NCI-H774 (cell line): ENCODE measurements at places on chromosomes 2 and 18.
A peak's percentile ranks its signal among the peaks of the same experiment; 100 is the strongest.

DNA sequence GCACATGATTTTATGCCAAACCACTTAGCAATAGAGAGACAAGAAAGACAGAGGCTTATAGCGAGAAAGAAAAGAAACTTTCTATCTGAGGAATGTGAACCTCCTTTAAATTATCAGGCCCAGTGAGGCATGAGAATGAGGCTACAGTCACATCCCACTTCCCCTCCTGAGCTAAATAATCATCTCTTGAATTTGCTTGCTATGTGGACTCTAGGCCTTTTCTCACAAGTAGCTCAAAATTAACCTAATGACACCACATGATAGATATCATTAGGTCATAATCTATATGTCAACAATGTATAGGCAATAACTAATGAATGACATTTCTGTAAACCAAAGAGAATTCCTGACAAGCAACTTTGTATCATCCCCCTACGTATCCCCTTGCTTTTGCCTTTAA is 301.5 kb upstream of the MGAT5 start:
- no peak for DNase-seq

GRCh38 chr2:163878718-163879117 is 142.9 kb upstream of the FIGN start:
- DNase-seq, result no peak

GRCh38 chr2:237495521-237496117 is 8.6 kb downstream of the MLPH start:
- DNase-seq, result no peak

DNA sequence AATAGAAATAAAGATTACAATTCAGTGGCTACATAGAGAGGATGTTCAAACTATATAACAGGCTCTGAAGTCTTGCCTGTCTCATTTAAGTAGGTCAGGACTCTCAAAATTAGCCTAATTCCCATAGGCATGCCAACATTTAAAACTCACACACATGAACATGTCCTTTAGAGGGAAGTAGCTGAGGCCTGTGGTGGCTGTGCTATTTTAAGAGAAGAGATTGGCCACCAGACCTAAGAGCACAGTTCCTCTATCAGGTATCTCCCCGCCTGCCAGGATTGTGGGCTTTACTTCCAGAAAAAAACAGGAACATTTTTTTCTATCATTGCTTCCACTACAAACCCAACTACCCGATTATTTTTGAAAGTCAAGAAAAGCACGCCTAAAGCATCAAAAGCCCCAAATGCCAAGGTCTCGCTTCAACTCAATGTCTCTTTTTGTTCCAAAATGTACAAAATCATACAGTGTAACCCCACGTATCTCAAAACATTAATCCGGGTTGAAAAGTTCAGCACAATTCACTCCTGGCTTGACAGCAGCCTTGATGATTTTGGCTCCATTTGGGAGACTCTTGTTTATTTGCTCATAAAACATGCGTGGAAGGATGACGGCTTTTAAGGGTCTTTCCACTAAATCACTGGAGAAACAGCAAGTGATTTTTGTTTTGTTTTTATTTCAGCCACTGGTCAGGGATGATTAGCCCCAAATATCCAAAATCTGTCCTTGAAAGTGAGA is 15.3 kb downstream of the FHL2 start:
- no peak for DNase-seq

- DNase-seq, result no peak
Measured at GRCh38 chr2:63631501-63631900, 42.7 kb downstream of the MDH1 start.

DNA sequence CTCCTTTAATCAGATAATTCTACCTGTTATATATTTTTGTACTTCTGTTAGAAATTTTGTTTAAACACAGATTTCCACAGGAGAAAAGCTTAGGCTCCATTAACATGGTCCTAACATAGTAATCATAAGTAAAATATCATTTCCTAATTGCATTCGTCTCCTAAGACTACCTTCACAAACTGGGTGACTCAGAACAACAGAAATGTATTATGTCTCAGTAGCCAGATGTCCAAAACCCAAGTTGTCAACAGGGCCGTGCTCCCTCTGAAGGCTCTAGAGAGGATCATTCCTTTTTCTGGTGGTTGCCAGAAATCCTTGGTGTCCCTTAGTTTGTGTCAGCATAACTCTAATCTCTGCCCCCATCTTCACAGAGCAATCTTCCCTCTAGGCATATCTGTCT is 5.4 kb downstream of the FBXO15 start:
- DNase-seq, result no peak

DNA sequence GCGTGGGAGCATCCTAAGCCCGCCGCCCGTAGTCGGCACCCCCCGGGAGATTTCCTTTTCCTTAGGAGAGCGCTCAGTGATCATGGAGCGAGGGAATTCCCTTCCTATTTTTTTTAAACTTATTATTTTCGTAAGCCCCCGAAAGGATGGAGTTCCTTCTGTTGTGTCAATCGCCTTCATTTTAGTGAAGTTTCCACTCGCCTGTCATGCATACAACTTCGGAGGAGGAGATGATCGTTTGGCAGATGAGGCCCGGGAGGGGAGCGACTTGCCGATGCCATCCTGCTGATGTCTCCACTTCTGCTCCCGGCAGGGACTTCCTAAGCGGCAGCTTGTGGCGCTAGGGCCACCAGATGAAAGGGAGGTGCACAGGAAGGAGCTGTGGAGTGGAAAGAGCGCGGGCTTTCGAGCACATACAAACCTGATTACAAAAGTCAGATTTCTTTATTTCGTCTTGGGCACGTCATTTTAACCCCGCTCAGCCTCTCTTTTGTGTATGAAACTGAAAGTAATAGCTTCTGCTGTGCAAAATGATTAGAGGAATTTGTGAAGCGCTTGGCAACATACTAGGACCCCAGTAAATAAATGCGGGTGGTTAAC is at the start of gene ADGRF3:
ADGRF3 (minus strand) TSS at position 336 of the 600 bp plus-strand sequence. CDS start 555 bp downstream, outside the sequence.
- peak; percentile 34 for DNase-seq

GRCh38 chr18:78696698-78697435 is 282.8 kb upstream of the SALL3 start:
- DNase-seq, result no peak

GRCh38 chr2:214103276-214104001 is 307.4 kb upstream of the VWC2L start:
- peak; percentile 72 for DNase-seq

DNA sequence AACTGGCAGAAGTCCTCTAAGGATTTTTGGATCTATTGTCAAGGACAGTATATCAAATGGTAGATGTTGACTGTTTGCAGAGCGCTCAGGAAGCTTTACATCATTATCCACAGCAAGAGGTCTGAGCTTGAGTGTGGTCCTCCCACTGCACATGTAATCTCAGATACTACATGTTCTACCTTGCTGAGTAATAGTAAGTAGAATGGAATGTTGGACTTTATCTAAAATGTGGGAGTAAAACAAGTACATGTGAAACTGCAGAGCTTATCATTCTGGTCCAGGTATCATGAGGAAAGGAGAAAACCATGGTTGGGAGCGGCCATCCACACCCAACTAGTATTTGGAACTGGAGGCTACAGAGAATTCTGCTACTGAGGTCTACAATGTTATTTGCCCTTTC is 19.3 kb upstream of the CD28 start:
- DNase-seq, result no peak

DNA sequence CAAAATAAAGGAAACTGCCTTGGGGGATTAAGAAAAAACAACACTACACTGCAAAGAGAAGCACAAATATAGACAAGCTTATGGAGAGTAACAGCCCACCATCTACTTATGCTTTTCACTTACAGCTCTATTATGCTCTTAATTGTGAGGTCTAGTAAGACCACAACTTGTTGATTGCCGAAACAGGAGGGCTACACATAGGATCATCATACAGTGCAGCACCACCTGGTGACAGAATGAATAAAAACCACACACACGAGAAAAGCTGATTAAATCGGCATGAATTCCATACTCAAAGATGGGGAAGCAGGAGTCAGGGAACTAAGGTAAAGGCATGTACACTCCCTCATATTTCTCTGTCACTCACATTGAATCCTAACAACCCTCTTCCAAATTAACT is 259.2 kb downstream of the IKZF2 start:
- no peak for DNase-seq

GRCh38 chr2:101517758-101518271 is 42.9 kb upstream of the RFX8 start:
- DNase-seq, result no peak

GRCh38 chr2:48991415-48992131 is 162.7 kb downstream of the FSHR start:
- no peak for DNase-seq

DNA sequence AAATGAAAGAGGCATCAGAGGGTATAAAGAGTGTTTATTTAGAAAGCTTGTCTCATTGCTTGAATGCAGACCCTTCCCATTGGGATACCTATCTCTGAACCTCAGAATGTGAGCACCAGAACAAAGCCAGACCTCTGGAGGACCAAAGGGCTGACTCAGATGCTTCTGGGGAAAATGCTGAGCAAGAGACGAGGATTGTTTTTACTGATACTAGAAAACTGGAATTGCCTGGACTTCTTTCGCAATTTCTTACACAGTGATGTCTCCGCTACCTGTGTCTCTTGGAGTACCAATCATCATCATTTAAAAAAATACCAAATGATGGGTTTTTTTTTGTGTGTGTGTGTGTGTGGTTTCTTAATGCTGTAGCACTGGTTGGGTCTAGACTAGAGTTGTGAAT is 55.6 kb upstream of the CCDC85A start:
- no peak for DNase-seq

GRCh38 chr18:32093523-32093922 is 1.8 kb downstream of the RNF138 start:
- no peak for DNase-seq

GRCh38 chr2:187447336-187447735 is 716 bp downstream of the CALCRL start:
- DNase-seq, result no peak

GRCh38 chr2:140376686-140377085 is 1596.5 kb upstream of the NXPH2 start:
- no peak for DNase-seq

DNA sequence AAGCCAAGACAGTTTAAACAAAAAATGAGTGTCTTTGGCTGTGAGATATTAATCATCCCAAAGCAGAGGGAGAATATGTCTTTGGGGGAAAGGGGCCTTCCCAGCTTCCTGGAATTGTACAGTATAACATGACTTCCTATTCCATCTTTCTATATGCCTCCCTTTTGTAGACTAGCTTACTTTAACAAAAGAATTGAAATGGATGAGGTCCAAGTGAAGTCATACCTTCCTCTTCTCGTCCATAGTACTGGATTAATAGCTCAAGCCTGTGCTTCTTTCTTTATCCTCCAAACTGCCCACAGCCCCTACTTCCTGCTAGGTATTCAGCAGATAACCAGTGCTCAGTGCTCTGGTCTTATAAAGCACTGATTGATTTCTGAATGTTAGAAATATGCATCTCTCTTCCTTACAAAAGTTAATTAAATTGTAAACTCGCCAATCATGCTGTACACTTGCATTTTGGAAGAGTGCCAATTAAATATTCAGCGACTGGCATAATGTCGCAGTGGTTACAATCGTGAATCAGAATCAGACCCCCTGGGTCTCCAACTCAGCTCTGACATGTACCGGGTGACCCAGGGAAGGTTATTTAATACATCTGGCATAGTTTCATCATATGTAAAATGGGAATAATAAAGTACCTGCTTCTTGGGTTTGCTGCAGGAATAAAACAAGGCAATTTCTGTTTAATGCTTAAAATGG is 325.1 kb downstream of the RND3 start:
- no peak for DNase-seq

- DNase-seq, result no peak
Measured at GRCh38 chr2:85131116-85131515, 2.1 kb upstream of the TCF7L1 start.

DNA sequence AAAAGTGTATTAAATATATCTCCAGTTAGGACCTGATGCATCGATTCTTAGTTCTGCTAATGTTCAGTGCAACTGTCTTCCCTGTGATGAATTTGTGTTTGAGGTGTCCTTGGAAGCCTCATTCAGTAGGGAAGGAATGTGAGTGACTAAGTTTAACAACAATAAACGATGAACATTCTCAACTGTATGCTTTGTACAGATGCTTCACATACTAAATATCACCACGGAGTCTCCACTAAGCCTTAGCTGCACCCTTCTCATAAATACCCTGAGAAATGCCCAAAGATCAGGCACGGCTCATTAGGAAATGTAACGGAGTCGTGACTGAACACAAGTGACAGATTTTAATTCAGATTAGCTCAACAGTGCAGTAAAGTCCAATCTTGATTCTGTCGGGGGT is 24.4 kb upstream of the AGFG1 start:
- no peak for DNase-seq

DNA sequence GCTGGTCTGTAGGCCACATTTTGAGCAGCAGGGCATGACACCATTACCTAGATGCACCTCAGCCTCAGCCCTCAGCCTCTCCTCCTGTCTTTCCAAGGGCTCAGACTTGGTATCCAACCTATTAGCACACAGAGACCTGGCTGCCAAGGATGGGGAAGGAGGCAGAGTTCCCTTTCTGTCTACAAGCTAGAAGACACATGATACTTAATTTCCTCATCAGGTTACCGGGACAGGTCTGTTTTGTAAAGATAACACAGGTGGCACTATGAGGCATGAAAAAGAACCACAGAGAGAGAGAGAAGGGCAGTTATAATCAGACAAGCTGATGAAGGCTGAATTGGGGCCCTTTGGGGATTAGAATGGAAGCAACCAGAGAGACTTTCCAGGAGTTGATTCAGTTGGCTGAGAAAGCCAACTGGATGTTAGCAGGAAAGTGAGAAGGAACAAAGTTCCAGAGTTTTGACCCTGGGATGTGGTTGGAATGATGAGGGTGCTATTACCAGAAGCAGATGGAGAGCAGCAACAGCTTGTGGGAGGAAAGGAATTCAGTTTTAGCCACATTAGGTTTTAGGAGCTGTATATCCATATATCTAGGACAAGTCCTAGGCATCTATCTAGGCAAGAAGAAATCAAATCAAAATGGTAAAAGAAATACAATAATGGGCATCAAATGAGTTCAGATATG is 46.0 kb upstream of the RMND5A start:
- DNase-seq, result no peak

DNA sequence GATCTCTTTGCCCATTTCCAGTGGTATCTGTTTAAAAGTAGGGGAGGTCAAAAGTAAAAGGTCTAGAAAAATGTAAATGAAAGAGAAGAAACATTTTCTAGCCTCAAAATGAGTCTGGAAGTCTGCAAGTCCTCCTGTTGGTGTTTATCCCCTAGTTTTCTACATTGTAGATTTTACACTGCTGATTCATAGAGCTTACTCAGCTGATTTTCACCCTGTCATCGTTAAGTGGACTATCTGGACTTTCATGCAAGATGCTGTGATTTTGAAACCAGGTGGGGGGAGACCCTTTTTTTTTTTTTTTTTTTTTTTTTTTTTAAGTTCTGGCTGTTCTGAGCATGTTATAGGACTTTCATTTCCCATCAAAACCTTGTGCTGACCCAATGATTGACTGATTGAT is 10.3 kb downstream of the HOXD3 start:
- DNase-seq, result no peak

DNA sequence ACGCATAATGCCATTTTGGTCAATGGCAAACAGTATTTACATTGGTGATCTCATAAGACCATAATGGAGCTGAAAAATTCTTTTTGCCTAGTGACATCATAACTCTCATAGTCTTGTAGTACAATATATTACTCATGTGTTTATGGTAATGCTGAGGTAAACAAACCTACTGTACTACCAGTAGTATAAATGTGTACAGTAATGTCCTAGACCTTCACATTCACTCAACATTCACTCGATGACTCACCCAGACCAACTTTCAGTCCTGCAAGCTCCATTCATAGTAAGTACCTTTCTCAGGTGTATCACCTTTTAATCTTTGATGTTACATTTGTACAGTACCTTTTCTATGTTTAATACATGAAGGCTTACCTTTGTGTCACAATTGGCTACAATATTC is 558.2 kb upstream of the PIK3C3 start:
- DNase-seq, result no peak
